ENCODE measurements at places on chromosomes 1 and 21.

DNA sequence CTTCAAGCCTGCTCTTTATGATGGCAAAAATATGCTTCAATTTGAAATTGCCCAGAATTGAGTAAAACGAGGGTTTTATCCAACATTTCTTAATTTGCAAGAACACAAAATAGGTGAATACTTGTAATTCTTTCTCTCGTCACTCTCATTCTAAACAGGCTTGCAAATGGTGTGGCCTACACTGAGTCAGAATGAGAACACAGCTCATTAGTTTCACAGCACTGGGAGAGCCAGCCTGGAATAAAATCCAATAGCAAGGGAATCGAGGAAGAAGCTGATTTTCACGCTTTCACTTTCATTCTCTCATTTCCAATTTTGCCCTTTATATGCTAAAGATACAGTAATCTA, 537.5 kb downstream of the LTN1 start:
- DNase-seq = no peak

DNA sequence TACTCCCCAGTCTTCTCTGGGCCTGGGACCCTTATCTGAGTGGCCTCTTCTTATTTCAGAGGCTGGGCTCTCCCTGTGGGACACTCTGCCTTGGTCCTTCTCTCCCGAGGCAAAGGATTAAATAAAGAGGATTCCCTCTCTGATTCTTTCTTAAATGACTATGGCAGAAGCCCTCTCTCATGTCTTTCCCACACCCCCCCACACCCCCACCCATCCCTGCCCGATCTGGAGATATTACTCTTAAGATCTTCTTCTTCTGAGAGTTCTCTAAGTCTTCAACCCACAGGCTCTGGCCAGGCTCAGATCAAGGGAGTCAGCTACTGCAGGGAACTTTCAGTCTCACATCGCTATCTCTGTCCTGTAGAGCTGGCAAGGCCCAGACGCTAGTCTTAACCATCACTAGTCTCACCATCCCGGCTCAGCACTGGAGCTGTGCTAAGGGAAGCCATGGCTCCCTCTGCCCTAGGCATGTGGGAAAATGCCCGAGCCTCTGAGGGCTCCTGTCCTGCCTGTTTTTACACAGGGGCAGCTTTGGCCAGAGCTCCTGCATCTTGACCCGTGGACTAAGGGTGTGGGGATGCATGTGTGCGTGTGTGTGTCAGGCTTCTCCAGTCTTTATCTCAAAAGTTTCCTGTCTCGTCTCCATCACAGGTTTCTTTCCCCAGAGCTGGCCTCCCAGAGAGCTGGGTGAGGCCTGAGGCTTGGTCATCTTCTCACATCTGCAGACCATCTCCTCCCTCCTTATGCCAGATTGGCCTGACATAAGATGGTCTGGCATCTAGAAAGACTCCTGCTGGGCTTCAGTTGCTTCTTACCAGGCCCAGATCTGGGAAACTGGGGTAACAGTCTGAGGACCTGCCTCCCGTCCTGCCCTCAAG, 36.7 kb downstream of the LGR6 start:
- no peak for DNase-seq

DNA sequence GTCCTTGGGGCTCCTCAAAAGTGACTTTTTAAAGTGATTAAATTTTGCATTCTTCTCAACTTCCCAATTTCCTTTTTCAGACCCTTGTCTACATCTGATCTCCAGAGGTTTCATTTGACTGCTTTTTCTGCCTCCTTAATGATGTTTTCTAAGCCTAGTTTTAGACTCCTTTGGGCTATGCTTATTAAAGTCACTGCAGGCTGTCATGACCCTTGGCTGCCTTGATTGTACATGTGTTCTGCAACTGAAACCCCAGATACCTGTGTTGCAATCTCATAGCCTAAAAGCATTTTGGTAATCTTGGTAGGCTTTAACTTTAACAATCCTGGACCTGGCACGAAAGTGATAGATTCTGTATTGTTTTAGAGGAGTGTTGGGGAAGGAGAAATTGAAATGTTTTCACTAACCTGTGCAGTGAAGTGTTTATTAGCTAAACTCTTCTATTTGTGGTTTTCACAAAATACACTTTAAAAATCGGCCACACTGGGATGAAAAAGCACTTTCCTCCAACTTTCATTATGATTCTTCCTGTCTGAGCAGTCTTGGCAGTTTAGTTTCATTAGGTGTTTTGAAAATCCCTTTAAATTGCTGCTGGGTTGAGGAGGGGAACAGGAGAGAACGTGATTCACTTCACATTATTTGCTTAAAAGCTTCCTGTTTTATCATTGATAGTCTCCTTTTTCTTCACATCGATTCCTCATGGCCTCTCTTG, 4.9 kb downstream of the MACO1 start:
- no peak for DNase-seq

GRCh38 chr1:181180407-181181031, 92.0 kb downstream of the IER5 start:
- no peak for DNase-seq

- DNase-seq = peak; percentile 36
Observed at GRCh38 chr1:83509301-83509781, 489.6 kb downstream of the TTLL7 start.

GRCh38 chr1:66840929-66841328, 39.9 kb upstream of the INSL5 start:
- DNase-seq = no peak
